Neural crest cell (in vitro differentiated cells): ENCODE measurements at places on chromosomes 3 and 15. TPM values are rescaled to one million over a fixed set of nuclear protein-coding genes. Genes with fewer than 3 reads are reported as not detected.

The SLC28A2 gene
- not detected in 2 replicates for total RNA-seq

DNA sequence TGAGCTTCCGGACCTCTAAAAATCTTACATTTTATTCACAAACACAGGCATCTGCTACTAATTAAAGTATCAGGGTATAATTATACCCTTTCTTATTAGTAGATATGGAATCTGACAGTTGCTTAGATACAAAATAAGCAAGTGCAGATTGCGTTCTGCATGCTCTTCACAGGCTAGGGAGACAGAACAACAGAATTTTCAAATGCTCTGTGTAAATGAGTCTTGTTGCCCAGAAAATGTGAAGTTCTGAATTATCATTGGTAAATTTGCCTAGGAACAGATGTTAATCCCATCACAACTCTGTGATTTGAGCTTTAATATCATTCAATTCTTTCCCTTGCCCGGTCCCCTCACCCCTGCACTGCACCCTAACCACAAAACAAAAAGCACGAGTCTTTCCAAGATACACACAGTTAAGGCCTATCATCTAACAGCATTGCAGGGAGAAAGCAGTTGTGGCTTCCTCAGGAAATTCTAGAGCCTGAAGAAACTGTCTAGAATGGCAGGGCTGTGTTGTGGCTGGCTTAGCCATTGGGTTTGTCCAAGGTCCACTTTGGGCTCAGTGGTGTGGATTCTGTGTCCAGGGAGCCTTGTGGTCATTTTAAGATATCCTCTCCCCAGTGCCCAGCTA, 119.8 kb downstream of the PDCD6IP start:
- no peaks in the 10 kb centered on the region for H3K27me3 ChIP-seq
- DNase-seq: no peak
- H3K4me1 ChIP-seq: peaks cover 27% of the 10 kb centered on the region
- H3K4me3 ChIP-seq: no peak overlapping the region

The CCR3 gene
- not detected in 2 replicates for total RNA-seq

The ANKRD34C gene
- total RNA-seq: not detected in 2 replicates

GRCh38 chr3:11096266-11097139, 57.8 kb upstream of the HRH1 start:
- H3K4me3 ChIP-seq: no peak overlapping the region
- H3K27ac ChIP-seq: no peak overlapping the region
- peaks cover 8% of the 10 kb centered on the region for H3K27me3 ChIP-seq
- no peaks in the 10 kb centered on the region for H3K36me3 ChIP-seq
